Islet precursor cell (in vitro differentiated cells): ENCODE measurements at places on chromosomes 16 and 17.

GRCh38 chr16:75256696-75257343 is 5.4 kb upstream of the BCAR1 start:
- peak; percentile 78 for DNase-seq

GRCh38 chr16:62965831-62966230 is 929.6 kb upstream of the CDH8 start:
- DNase-seq: no peak

GRCh38 chr17:4751932-4752331 is 12.2 kb upstream of the CXCL16 start:
- DNase-seq: no peak

DNA sequence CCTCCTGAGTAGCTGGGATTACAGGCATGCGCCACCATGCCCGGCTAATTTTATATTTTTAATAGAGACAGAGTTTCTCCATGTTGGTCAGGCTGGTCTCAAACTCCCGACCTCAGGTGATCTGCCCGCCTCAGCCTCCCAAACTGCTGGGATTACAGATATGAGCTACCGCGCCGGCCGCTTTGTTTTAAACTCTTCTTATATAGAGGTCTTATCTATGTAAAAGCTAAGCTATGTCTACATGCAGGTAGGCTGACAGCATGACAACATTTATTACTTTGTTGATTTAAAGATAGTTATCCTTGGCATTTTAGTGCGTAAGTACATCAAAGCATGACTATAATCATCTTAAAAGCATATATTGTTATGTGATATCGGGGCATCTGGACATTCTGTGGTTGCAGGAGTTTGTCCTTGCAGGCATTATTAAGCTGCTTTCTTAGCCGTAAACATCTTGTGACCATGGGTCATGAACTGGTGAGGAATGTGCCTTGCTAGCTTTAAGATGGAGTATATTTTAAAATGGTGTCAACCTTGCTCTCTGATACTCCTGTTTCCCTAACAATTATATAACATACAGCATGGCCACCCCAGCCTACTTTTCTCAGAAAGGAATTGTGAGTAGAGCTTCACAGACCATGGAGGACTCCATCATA is 45.8 kb upstream of the TAOK1 start:
- peak; percentile 59 for DNase-seq

DNA sequence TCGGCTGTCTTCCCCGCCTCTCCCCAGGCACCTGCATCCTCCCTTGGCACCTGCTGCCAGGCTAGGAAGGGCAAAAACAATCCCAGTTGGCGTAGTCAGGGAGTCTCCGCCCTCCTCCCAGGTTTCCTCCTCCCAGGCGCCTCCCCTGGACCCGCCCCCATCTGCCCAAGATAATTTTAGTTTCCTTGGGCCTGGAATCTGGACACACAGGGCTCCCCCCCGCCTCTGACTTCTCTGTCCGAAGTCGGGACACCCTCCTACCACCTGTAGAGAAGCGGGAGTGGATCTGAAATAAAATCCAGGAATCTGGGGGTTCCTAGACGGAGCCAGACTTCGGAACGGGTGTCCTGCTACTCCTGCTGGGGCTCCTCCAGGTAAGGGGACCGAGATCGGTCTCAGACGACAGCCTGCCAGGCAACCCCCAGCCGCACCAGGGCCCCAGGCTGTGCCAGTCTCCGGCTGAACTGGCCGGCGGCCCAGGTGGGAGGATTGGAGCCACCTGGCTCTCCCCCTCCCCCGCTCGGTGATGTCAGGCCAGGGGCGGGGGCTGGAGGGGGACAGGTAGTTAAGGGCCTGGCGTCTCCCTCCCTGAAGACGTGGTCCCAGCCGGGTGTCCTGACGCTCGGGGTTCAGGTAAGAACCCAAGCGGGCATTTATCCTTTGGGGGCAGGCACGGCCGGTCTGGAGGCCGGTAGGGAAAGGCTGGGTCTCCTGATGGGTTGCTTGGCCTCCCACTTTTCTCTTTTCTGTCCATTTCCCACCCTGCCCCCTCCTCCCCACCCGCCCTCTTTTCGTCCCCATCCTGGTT is at the start of gene GRB7:
Gene GRB7 (plus strand): TSS at position 179 of the 808 bp plus-strand sequence. CDS start 4,364 bp downstream, outside the sequence.
- peak; percentile 84 for DNase-seq
